ENCODE measurements at places on chromosomes 5 and 9. TPM values are rescaled to one million over a fixed set of nuclear protein-coding genes. Genes with fewer than 3 reads are reported as not detected.

NUDT12 gene
- 8.9 TPM for total RNA-seq

PDE6A gene
- total RNA-seq: not detected

FREM1 gene
- 0.11 TPM for total RNA-seq

FBXL7 gene
- total RNA-seq: 8.7 TPM

SLC25A46 gene
- 76.2 TPM for total RNA-seq

COL15A1 gene
- total RNA-seq: 16.8 TPM

DNA sequence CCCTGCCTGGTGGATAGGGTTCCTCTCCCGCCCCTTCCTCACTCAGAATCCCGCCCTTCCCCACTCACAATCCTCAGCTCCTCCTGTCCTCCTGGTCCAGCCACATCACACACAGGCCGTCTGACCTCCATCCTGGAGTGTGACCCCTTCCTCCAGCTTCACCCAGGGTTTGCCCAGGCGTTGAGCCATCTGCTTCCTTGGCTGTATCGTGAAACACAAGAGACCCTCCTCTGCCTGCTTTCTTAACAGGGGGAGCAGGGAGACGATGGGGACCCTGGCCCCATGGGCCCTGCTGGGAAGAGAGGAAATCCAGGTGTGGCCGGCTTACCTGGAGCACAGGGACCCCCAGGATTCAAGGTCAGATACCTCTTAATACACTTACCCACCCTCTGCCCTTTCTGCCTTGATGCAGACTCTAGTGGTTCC lies 32.3 kb upstream of the ORM1 start:
- peaks cover 22% of the 10 kb centered on the region for H3K36me3 ChIP-seq
- DNase-seq: no peak
- peaks cover 6% of the 10 kb centered on the region for H3K4me1 ChIP-seq
- no peaks in the 10 kb centered on the region for H3K27me3 ChIP-seq

- no peak overlapping the region for H3K4me3 ChIP-seq
- no peaks in the 10 kb centered on the region for H3K36me3 ChIP-seq
- H3K27ac ChIP-seq: no peak overlapping the region
- no peaks in the 10 kb centered on the region for H3K27me3 ChIP-seq
Observed at GRCh38 chr9:34419716-34420504, 38.5 kb downstream of the FAM219A start.

- peaks cover 17% of the 10 kb centered on the region for H3K4me1 ChIP-seq
- peaks cover 24% of the 10 kb centered on the region for H3K27me3 ChIP-seq
- DNase-seq: peak; percentile 80
- no peaks in the 10 kb centered on the region for H3K36me3 ChIP-seq
Observed at GRCh38 chr5:148998174-148998797, 64.6 kb downstream of the SH3TC2 start.

- peaks cover 8% of the 10 kb centered on the region for H3K36me3 ChIP-seq
- no peak for DNase-seq
- H3K27ac ChIP-seq: no peak overlapping the region
Observed at GRCh38 chr9:112864982-112865381, 25.7 kb downstream of the SLC46A2 start.

DNA sequence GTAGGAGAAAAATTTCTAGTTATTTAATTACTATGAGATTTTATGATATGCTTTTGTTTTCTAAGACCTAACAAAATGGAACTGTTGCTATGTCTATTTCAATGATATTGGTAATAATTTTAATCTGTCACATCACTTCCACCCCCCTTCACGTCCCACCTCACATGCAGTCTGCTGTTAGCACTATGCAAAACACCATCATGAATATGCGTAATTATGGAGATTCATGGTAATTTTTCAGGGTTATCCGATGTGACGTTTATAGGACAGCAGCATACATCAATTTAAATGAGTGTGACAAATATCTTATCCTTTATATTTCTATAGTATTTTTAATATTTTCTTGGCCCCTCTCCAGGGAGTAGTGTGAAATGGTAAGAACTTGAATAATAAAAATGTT lies 283.8 kb upstream of the TMEM161B start:
- H3K4me3 ChIP-seq: no peak overlapping the region
- no peaks in the 10 kb centered on the region for H3K27me3 ChIP-seq
- H3K36me3 ChIP-seq: no peaks in the 10 kb centered on the region
- no peaks in the 10 kb centered on the region for H3K4me1 ChIP-seq

DNA sequence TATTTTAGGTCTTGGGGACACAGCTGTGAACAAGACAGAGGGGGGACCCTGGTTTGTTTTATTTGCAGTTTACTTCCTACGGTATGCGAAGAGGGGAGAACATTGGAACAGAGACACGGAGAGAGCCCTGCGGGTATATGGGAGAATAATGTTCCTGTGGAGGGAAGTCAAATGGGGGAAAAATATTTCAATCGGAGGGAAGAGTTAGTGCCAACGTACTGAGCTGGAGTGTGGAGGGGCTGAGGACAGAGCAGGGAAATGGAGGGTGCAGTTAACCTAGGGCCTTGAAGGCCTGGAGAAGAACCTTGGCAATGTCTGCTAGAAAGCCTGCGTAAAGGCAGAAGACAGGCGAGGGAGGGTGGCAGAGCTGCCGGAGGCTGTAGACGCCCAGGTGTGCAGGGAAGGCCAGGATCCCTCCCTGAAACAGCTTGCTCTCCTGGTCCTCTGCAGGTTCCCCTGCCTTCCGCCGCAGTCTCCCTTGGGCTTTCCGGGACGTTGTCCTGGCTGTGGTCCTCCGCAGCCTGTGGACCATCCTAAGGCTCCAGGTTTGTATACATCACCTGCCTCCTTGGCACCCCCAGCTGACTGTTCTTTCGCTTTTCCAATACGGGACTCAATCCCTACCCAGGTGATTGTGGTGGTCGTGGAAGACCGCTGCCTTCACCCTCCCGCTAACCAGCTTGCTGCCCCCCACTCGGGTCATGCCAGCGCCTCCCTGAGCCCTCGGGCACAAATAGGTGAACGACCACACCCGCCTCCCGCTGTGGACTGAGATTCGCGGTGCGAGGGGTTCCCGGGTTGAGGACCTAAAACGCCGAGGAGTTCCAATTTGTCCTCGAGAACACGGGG lies 1.9 kb upstream of the RACK1 start:
- H3K4me1 ChIP-seq: peaks cover 52% of the 10 kb centered on the region
- DNase-seq: no peak
- peak overlapping the region; percentile 97 for H3K27ac ChIP-seq
- H3K4me3 ChIP-seq: peak overlapping the region; percentile 87

DNA sequence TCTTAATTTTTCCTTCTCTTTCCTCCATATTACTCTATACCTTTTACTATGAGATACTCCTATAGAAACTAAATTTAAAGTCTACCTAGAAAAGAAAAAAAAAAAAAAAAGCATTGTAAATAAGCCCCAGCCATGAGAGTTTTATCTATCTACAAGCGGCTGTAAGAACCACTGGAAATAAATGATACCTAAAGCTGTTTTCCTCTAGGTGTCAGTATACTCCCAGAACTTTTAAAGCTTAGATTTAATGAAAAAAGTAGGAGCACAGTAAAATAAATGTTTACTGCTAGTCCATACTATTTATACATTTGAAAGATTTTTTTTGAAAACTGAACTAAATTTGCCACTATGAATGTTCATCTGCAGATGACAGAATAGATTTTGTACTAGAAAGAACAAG lies 26.2 kb downstream of the TYRP1 start:
- DNase-seq: peak; percentile 68
- 0 out of 2 replicates have a peak, but pooled peaks cover 5% of the 10 kb centered on the region for H3K4me1 ChIP-seq
- H3K27ac ChIP-seq: no peak overlapping the region
- H3K36me3 ChIP-seq: no peaks in the 10 kb centered on the region
- no peaks in the 10 kb centered on the region for H3K27me3 ChIP-seq
- no peak overlapping the region for H3K4me3 ChIP-seq

DNA sequence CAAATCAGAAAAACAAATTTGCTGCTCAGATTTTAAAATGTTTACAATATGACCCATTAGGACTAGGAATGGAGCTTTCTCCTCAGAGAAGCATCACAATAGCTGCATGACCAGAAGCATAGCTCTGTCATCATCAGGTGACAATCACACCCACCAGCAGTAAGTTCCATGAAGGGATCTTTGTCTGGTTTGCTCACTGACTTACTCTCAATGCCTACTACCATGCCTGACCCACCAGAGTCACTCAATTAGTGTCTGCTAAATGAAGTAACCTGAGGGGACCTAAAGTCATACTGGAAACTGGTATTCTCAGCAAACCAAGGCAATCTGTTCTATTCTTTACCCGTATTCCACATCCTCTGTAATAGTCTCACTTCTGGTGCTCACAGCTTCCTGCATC lies 7.7 kb downstream of the ERMP1 start:
- no peak for DNase-seq
- H3K27me3 ChIP-seq: no peaks in the 10 kb centered on the region
- H3K36me3 ChIP-seq: no peaks in the 10 kb centered on the region

DNA sequence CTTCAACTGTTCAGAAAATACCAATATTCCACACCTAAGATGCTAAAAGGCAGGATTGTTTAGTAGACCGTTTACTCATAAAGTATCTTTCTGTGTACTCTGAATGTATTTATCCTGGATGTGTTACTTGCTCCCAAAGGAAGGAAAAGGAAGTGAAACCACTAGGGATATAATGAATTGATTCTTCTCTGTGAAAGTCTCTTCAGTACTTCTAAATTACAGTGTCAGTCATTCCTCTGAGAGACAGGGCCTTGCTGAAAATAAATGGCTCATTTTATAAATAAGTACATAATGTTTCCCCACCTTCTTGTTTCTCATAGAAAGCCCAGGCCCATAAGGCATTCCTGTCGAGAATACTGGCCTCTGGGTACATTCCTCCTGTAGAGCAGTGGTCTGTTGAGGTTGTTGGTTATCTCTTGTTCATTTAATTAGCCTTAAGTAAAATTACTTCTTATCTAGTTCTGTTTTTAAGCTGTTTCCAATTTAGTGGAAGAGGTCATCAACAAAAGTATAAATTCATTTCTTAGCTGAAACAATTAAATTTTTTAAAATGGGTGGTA lies 1.6 kb downstream of the HAPLN1 start:
- peaks cover 13% of the 10 kb centered on the region for H3K4me1 ChIP-seq
- H3K27me3 ChIP-seq: 0 out of 2 replicates have a peak, but pooled peaks cover 8% of the 10 kb centered on the region
- peak overlapping the region; percentile 75 for H3K4me3 ChIP-seq
- H3K27ac ChIP-seq: no peak overlapping the region
- no peak for DNase-seq

DNA sequence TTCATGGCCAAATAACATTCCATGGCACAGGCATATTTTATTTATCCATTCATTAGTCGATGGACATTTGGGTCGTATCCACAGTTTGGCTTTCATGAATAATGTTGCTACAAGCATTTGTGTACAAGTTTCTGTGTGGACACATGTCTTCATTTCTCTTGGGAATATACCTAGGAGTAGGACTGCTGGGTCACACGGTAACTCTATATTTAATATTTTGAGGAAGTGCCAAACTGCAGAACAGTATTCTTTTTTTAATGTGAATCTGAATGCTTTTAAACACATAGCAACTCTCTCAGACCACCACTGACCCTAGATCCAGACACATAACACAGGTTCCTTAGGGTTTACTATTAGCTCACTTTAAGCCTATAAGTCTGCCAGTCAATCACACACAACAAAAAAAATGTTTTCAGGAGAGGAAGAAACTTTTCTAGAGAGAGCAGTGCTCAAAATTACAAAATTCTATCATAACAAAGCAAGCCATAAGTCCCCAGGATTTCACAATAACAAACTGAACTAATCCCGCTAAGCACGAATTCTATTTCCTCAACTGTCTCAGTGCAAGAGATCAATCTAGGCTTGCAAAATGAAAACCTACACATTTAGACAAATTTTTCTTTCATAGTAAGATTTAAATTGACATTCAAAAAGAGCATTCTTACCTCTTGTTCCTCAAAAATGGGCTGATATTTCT lies 41.8 kb upstream of the GABBR2 start:
- no peak overlapping the region for H3K4me3 ChIP-seq
- no peaks in the 10 kb centered on the region for H3K27me3 ChIP-seq
- no peak overlapping the region for H3K27ac ChIP-seq

DNA sequence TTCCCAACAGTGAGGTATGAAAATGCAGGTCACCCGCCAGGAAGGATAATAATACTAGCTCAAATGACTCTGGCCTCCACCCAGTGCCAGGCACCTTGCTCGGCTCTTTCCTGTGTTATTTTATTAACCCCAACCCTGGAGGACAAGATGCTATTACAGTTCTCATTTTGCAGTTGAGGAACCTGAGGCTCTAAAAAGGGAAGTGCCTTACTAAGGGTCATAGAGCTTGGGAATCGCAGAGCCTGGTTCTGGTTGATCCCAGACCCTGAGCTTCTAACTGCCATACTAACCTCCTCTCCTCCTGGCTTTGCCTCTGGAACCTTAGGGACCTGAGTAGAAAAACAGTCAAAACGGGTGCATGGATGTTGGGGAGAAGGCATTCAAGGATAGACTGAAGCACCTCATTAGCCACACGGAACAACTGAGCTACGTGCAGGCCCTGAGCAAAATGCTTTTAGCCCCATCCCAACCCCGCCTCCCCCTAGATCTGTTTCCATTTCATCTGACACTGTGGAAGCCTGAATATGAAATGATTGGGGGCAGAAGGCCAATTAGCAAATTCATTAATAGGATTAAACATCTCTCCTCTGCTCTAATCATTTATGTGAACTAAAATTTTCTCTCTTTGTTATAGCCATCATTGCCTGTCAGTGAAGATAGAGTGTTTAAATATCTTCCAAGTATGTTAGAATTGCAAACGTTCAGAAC lies 7.9 kb downstream of the KCNIP1 start:
- no peak overlapping the region for H3K27ac ChIP-seq
- H3K36me3 ChIP-seq: no peaks in the 10 kb centered on the region
- H3K4me3 ChIP-seq: no peak overlapping the region
- H3K4me1 ChIP-seq: no peaks in the 10 kb centered on the region
- H3K27me3 ChIP-seq: peaks cover 43% of the 10 kb centered on the region

DNA sequence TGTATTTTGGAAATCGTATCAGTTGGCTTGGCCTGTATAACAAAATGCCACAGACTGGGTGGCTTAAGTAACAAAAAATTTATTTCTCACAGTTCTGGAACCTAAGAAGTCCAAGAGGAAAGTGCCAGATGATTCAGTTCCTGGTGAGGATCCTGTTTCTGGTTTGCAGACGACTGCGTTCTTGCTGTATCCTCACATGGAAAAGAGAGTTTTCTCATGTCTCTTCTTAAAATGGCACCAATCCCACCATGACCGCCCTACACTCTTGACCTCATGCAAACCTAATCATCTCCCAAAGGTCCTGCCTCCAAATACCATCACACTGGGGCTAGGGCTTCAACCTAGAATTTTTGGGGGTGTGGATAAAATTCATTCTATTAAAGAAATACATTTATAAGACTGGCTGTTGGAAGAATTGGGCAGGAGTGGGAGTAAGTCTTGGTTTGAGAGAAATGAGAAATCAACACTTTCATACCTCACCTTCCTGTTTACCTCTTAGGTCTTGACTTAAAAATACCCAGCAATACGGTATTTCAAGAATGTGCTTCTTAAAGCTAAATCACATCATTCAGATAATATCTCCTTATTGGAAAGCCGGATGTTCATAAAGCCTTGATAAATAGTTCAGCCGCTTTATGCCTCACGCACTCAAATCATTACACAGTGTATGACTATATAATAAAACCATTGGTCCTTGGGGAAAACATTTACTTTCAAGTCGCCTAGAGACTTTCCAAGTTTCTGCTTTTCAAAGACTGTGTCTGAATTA lies 28.7 kb downstream of the PTTG1 start:
- no peak overlapping the region for H3K4me3 ChIP-seq
- no peaks in the 10 kb centered on the region for H3K36me3 ChIP-seq
- no peak for DNase-seq
- no peaks in the 10 kb centered on the region for H3K4me1 ChIP-seq
- no peak overlapping the region for H3K27ac ChIP-seq

- peaks cover 47% of the 10 kb centered on the region for H3K4me1 ChIP-seq
- no peaks in the 10 kb centered on the region for H3K27me3 ChIP-seq
- peak overlapping the region; percentile 85 for H3K4me3 ChIP-seq
- peaks cover 16% of the 10 kb centered on the region for H3K36me3 ChIP-seq
- peak overlapping the region; percentile 91 for H3K27ac ChIP-seq
Observed at GRCh38 chr5:159206368-159206767, 3.0 kb downstream of the RNF145 start.
